BE2C (cell line): ENCODE measurements at places on chromosomes 2 and 18.

DNA sequence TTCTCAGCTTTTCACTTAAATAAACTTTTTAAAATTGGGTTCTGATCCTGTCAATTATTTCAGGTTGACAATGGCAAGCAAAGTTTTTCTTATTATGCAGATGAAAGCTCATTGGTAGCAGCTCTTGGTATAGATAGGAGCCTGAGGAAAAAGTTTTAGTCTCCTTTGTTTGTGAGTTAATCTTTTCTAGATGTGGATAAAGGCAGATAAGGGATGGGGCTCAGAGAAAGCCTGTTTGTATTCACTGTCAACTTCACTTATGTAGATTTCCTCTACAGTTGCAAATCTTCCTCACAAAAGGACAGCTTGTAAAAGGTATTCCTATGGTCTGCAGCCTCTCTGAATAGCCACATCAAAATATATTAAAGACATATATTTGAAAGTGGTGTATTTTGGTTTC is 224.5 kb upstream of the SPOPL start:
- no peak for DNase-seq

DNA sequence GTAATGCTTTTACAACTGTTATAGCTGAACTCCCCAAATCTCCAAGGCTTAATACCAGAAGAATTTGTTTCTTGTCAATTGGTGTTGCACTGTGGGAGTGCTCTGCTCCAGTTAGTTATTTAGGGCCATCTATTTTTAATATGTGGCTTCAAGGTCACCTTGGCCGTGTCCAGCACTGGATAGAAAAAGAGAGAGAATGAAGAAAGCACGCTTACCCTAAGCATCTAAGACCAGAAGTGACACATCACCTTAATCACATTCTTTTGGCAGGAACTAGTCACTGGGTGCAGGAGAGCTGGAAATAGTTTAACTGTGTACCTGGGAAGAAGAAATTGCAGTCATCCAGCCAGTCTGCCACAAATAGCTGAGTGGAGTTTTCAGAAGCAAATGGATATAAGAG is 78.8 kb downstream of the VWC2L start:
- no peak for DNase-seq

GRCh38 chr2:202005272-202005887 is 28.3 kb upstream of the FZD7 start:
- no peak for DNase-seq

- no peak for DNase-seq
Measured at GRCh38 chr2:238852206-238852869, 4.5 kb downstream of the TWIST2 start.

DNA sequence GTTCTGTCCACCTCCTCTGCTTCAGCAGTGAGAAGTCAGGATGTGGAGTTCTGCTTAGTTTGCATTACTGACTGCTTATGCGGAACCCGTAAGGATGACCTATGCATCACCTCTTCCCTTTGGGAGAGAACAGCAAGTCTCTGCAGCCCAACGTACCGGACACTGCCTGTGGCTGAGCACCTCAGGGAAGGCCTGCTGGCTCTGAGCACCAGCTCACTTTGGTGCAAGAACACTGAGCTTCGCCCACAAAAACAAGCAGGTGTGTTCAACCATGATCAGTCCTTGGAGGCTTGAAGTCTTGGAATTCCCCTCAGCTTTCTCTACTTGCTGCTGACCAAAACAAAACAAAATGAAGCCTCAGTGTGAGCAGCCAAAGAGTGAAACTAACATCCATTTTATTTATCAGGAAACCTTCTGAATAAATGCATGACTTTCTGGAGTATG is 52.7 kb upstream of the NCK2 start:
- no peak for DNase-seq

DNA sequence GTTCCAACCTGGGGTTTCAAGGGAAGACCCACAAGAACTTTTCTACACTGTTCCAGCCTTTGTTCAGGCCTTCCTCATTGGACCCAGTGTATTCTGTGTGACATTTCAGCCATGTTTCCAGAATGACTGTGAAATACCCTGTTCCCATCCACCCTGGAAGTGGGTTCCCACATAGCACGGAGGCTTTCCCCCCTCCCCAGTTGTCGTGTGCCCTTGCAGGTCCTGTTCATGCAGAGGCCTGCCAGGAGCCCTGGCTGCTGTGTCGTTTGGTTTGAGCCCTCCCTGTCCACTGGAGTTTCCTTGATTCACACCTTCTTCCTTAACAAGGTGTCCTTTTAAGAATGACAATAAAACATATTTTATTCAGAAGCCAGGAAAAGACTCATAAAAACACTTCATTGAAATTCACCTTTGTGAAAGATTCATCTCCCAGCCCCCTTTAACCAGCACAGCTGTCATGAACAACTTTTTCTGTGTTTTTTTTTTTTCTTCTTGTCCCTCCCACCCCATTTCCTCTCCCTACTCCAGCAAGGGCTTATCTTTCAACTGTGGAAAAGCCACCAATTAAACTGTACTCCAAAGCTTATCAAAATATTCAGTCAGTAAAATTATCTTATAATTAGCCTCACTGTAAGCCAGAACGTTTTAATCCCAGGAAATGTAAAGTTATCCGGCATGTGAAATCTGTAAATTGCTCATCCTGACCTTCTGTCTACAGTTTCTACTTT is 106.4 kb downstream of the ACOXL start:
- DNase-seq, result no peak
